ENCODE measurements at places on chromosomes 7 and 10. TPM values are rescaled to one million over a fixed set of nuclear protein-coding genes. Genes with fewer than 3 reads are reported as not detected.

Gene TIAL1
- 186 TPM for polyA plus RNA-seq

Gene C7orf57
- polyA plus RNA-seq = 0.64 TPM

Gene MDFIC
- polyA plus RNA-seq = 29.7 TPM

Gene FEZF1
- not detected for polyA plus RNA-seq

Gene MYOF
- polyA plus RNA-seq = 21.7 TPM

Gene TFAM
- polyA plus RNA-seq = 75.4 TPM

Gene PTPN12
- polyA plus RNA-seq = 85.4 TPM

Gene HHEX
- polyA plus RNA-seq = 8.9 TPM

Gene GIMAP5
- polyA plus RNA-seq = 6.1 TPM

Gene CYP26C1
- 0.09 TPM for polyA plus RNA-seq

Gene CCDC146
- polyA plus RNA-seq = 17.7 TPM

Gene LRRN3
- polyA plus RNA-seq = 3.7 TPM

Gene OR2A12
- polyA plus RNA-seq = not detected

Gene RBAK
- 20.4 TPM for polyA plus RNA-seq

Gene ABCA13
- polyA plus RNA-seq = 0.88 TPM

Gene MYOZ1
- 4.6 TPM for polyA plus RNA-seq

Data from renal pelvis (tissue), 12 donors.